ENCODE measurements at places on chromosomes 16 and 17. TPM values are rescaled to one million over a fixed set of nuclear protein-coding genes. Genes with fewer than 3 reads are reported as not detected.

The MPO gene
- total RNA-seq, result 0.24 TPM

The SMIM5 gene
- not detected for total RNA-seq

GRCh38 chr16:54673313-54673712 is 257.4 kb upstream of the IRX5 start:
- no peak for DNase-seq

DNA sequence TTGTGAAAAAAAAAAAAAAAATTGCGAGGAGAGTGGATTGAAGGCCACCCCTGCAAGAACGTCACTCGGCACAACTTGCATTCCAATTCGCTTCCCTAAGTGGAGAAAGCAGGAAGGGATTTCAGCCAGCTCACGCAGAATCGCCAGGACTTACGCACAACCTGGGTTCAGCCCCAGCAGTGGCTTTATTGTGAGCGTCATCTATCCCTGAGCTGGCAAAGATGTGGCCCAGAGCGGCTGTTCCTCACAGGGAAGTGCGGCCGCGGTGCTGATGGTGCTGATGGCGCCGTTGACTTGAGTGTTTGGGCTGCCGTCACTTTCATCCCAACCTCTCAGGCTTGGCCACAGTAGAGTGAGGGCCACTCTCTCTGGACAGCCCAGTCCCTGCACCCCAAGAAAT is 197.6 kb downstream of the NTN1 start:
- DNase-seq, result no peak

- no peak for DNase-seq
Measured at GRCh38 chr16:3234543-3234856, 458 bp downstream of the ZNF200 start.

GRCh38 chr17:50556803-50557202 is 3.7 kb upstream of the CACNA1G start:
- DNase-seq, result no peak

DNA sequence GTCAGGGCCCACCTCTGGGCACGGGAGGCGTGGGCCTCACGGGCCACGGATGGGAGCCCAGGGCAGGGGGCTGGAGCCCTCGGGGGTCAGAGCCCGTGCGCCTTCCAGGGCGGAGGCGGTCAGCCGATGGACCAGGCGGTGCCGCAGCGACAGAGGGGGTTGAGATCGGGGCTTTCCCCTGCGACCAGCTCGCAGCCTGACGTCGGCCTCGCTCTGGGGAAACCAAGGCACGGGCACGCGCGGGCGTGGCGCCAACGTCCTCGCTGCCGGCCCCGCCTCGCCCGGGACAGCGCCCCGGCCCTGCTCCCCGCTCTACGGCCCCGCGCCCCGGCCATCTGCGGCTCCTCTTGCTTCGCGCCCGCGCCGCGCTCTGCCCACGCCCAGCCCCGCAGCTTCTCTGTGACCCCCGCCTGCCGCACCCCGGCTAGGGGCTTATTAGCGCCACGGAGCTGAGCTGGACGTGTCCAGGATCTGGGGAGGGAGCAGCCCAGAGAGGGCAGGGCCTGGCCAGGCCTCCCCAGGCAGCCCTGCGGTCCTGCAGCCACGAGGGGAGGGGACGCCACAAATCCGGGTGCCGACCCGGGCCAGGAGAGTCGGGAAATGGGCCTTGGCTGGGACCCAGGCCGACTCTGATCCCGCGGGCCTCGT is 13.5 kb downstream of the ACTG1 start:
- DNase-seq, result no peak

The KRTAP3-1 gene
- not detected for total RNA-seq

The NACA2 gene
- not detected for total RNA-seq

DNA sequence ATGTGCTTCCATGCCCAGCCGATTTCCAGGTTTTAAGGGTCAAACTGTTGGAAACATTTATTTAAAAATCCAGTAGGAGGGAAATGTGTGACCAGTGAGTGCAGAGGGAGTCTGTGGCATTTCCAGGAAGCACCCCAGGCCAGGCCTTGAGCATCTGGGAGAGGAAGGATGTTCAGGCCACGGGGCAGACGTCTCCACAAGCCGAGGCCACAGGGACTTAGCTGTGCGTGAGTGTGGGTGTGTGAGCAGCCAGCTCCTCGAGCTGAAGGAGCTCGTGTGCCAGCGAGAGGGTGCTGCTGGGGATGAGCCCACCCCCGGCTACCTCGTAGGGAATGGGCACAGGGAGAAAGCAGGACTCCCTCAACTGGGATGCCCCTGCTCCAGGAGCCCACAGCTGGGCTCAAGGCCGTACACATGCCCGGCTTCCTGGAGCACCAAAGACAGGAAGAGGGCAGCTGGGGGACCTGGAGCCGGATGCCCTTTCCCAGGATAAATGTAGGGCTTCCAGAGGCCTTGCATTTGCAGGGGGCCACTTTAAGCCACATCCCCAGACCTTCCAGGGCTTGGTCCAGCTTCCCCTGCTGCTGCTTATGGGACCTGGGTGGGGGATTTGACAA is 12.5 kb downstream of the NPTX1 start:
- no peak for DNase-seq

- no peak for DNase-seq
Measured at GRCh38 chr16:73287859-73288405, 240.0 kb upstream of the ZFHX3 start.

GRCh38 chr16:52629296-52629695 is 82.4 kb upstream of the TOX3 start:
- no peak for DNase-seq

GRCh38 chr16:25126820-25127232 is 15.3 kb downstream of the LCMT1 start:
- DNase-seq, result no peak

The ZACN gene
- not detected for total RNA-seq

- no peak for DNase-seq
Measured at GRCh38 chr16:81881228-81881627, 102.1 kb downstream of the PLCG2 start.

DNA sequence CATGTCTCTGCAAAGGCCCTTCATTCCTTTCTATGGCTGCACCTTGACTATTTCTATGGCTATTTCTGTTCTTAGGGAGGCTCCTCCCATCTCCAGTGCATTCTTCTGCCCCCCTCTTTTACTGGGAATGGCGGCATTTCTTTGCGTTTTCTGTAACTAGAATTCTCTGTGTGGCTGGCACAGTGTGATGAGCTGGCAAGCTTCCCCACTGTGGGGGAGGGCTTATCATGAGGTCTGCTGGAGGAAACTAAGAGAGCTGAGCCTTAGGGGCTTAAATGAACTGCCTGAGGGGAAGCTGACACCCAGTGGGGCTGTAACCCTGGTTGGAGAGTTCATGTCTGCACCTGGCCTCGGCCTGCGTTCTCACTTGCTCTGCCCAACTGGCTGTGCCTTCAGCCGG is 1.5 kb upstream of the CARD14 start:
- DNase-seq, result no peak

- DNase-seq, result no peak
Measured at GRCh38 chr16:69260506-69260905, 50.6 kb upstream of the VPS4A start.

The HOXB1 gene
- not detected for total RNA-seq

- no peak for DNase-seq
Measured at GRCh38 chr17:82249896-82250581, 21.2 kb downstream of the SLC16A3 start.

DNA sequence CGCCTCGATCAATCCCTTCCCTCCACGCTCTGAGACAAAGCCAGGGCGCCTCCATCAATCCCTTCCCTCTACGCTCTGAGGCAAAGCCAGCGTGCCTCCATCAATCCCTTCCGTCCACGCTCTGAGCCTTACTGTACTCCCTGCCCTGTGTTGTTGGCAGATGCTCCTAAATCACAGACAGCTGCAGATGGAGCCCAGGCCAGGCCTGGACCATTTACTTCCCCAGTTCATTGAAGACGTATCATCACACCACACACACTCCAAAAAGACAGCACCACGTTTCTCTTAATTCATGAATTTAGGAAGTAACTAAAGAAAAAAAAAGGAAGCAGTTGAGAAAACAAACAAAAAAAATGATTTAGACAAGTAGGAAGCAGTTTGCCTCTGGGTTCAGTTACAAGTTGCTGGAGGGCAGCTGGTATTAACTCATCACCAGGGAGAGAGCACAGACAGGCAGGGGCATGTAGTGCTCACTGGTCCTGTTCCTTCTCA is 7.4 kb upstream of the CD300LD start:
- no peak for DNase-seq

GRCh38 chr17:67544364-67544955 is 167.4 kb downstream of the PITPNC1 start:
- no peak for DNase-seq

GRCh38 chr17:80872001-80872500 is 119.6 kb upstream of the CHMP6 start:
- DNase-seq, result no peak

DNA sequence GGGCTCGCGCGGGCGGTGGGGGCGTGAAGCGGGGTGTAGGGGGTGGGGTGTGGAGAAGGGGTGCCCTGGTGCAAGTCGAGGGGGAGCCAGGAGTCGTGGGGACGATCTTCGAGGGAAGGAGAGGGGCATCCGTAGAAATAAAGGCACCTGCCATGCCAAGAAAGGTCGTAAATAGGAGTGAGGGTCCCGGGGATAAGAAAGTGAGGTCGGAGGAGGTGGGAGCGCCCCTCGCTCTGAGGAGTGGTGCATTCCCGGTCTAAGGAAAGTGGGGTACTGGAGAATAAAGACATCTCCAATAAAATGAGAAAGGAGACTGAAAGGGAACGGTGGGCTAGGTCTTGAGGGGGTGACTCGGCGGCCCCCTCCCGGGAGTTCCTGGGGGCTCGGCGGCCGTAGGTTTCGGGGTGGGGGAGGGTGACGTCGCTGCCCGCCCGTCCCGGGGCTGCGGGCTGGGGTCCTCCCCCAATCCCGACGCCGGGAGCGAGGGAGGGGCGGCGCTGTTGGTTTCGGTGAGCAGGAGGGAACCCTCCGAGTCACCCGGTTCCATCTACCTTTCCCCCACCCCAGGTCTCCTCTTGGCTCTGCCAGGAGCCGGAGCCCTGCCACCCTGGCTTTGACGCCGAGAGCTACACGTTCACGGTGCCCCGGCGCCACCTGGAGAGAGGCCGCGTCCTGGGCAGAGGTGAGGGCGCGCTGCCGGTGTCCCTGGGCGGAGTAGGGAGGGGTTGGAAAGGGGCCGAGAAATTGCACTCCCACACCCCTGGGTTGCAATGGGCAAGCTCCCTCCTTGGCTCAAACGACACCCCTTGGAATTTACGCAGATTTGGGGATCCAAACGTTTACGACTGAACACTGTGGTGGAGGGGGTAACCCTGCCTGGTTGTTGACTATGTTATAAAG is 888 bp downstream of the CDH1 start:
- no peak for DNase-seq

DNA sequence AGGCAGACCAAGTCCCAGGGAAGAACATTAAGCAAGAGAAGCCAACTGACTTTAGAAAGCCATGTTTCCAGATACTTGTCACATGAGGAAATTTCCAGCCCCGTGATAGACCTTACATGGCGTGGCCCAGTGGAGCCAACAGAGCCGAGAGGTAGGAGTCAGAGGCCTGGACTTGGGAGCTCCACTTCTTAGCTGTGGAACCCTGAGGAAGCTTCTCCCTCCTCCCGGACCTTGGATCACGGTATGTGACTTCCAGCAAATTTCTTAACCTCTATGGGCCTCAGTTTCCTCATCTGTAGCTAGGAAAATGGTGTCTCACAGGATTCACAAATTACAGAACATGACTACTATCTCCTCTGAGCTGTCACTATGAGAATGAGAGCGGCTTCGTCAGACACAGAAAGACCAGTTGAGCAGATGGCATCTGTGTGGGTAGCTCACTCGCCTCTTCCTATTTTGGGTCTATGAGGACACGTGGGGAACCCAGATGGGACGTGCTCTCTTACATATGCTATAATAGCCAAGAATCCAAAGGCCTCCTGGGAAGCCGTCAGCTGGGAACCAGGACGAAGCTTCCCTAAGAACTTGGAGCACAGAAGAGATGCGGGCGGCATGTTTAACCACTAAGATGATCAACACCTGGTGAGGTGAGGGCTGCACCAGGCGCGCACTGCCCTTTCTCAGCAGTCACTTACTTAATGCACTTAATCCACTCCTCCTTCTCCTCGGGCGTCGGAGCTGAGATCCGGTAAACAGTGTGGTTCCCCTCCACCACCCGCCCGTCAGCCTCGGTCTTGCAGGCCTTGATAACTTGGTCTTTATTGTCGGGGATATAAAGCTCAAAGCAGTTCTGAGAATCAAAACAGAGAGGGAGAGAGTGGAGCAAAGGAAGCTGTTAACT is 102.3 kb downstream of the CYTH1 start:
- DNase-seq, result no peak

- peak; percentile 99 for DNase-seq
Measured at GRCh38 chr17:77125432-77125901, 15.3 kb upstream of the SEC14L1 start.

DNA sequence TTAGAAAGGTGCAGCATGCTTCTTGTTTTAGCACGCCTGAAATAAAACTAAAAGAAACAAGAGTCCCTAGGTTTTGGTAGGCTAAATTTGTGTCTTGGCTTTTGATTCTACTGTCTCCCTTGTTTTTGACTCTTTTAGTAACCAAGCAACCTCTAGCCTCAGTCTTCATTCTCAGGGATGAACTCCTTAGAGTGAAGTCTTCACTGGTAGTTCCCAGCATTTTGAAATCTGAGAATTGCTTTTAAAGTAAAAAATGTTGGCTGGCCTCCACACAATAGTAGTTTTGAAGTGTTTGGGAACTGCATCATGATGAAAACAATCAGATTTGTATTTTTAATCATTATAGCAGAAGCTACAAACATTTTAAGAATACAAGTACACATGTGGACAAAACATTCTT is 6.1 kb upstream of the CDR2 start:
- no peak for DNase-seq

DNA sequence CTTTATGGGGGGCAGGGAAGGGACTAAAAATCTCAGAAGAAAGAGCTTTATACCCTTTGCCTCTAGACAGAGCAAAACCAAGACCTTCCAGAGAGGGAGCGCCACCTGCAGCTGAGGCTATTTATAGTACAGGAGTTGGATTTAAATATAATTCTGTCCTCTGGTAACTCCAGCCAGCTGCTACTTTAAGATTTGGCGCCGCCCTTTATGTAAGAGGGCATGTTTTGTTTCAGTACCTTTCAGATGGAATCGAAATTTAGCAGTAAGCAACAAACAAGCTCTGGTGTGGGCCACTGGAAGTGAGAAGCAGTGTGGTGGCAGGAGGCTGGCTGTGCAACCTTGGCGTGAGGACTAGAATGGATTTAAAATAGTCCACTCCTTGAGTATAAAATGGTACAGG is 5.2 kb upstream of the GUCY2D start:
- DNase-seq, result no peak

The PIRT gene
- not detected for total RNA-seq

- no peak for DNase-seq
Measured at GRCh38 chr17:8019166-8019565, 16.8 kb downstream of the GUCY2D start.

DNA sequence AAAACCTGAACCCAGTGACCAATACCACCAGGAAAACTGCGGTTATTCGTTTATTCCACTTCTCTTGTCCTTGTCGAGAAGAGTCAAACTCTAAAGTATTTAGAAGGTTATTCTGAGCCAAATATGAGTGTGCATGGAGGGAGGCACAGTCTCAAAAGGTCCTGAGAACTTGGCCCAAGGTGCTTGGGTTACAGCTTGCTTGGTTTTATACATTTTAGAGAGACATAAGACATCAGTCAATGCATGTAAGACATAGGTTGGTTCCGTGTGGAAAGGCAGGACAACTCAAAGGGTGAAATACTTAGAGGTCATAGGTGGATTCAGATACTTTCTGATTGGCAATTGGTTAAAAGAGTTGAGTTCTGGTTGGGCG is 681 bp upstream of the TRAP1 start:
- DNase-seq, result no peak
